ENCODE measurements at places on chromosomes 6 and 20.
A peak's percentile ranks its signal among the peaks of the same experiment; 100 is the strongest.

- no peak for DNase-seq
Measured at GRCh38 chr6:129314575-129314974, 395.4 kb downstream of the ARHGAP18 start.

DNA sequence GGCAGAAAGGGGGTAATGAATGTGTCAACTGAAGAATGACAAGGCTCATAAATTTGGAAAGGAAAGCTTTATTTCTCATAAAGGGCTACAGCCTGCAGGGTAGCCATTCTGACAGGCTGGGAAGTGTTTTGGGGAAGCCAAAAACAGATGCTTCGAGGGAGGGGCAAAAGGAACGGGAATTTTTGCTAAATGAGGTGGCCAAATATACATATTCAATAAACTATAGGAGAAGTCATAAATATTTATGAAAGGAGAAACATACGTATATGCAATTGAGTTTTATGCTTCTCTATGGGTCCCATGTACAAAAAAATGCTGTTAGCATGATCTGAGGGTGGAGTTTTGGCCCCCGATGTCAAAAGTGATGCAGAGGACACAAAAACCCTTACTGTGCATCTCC lies 180.7 kb downstream of the FNDC1 start:
- no peak for DNase-seq

- no peak for DNase-seq
Measured at GRCh38 chr6:89359561-89359960, 7.0 kb upstream of the UBE2J1 start.

DNA sequence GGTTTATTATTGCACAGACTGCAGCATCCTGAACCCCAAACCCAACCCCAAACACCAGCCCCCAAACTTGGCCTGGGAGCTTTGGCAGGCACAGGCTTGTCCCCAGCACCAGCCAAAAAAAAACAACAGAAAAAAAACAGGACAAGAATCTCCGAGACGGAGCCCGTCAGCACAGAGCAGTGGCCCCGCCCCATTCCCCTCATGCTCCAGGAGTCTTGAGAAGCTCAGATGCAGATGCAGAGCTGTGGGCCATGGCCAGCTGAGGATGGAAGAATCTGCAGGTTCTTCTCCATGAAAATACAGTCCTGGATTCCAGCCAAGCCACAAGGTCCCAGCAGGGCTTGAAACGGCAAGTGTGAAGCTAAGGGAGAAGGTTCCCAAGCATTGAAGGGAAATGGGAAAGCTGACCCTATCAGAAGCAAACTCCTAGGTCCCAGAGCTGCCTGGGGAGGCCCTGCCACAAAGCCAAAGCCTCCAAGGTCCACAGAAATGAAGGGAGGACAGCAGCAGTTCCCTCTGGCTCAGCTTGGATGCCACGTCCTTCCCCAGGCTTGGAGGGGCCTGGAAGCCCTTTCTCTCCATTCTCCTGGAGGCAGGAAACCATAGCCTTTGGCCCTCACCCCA lies 75.2 kb downstream of the JPH2 start:
- DNase-seq, result peak; percentile 38

DNA sequence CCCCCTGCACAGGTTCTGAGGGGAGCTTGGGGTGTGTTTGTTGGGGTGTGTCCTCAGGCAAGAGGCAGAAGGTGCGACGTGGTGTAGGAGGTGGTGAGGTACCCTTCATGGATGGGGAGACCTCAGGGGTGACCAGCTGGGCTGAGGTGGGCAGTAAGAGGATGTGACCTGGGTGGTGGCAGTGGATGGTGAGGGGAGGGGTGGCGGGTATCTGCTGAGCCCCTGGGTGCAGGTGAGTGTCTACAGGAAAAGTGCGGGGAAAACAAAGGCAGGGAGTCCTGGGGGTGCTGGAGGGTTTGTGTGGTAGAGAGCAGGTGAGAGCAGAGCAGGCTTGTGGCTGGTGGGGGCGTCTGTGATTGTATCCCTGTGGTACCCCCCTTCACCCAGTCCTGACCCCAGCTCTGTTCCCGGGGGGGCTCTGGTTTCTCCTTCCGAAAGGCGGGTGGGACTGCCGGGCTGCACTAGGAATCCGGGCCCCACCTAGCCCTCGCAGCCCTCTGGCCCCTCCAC lies 631 bp downstream of the RAET1L start:
- no peak for DNase-seq

GRCh38 chr20:58229198-58229798 lies 845 bp upstream of the ANKRD60 start:
- DNase-seq, result no peak

DNA sequence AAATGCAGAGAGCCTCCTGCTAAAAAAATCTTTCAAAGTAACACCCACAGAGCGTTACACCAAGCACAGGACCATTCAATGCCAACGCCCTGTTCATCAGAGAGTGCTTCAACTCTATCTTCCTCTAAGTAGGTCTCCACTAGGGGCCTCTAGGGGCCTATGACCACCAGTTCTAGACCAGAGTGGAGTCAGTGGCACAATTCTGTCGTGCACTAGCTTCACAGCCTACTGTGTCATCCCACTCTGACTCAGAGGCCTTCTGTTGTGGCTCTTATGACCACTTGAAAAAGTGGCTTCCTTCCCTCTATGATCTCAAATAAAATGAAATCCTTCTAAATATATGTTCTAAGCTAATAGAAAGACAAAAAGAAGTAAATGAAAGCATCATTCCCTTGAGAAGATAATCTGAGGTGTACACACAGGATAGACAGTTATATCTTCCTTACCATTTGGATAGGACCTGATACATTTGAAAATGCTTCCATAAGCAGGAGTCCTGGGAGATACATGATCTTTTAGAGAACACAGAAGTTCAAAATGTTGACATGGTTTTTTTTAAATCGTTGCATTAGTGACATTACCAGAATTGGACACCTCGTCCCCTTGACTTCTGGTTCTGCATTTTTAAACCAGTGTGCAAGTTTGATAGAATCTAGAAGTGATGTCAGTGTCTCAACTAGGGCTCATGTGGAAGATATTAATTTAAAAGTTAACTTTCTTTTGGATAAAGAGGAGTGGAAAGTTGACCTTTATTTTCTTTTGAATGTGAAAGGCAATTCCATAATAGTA lies 151.9 kb downstream of the SH3BGRL2 start:
- no peak for DNase-seq

DNA sequence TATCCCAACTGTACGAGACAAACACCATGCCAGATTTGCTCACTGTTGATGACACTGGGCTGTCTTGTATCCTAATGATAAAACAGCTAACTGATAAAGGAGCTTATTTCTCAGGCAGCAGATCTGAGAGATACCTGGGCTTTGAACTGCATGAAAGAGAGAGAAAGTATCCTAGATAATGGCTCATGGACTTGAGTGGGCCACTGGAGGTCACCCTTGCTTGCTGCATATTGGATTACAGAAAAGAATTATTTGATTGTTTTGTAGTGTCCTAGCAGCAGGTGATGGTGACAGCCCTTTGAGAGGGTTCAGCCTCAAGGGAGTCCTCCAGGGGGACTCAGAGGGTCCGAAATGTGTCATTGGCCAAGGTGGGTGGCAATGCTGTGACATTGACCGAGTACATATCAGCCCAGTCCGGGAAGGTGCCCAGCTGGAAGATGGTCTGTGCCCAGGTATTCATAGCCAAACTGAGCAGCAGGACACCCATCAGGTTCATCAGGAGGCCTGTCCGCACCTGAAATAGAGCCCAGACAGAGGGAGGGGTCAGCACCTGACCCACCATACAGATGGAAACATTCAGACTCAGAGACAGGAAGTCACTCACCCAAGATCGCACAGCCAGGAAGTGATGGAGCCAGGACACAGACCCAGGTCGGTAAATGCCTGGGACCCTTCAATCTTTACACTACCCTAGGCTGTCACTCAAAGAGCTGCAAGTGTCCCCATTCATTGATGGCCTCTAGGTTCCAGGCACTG lies 9.4 kb upstream of the OCSTAMP start:
- no peak for DNase-seq
